ENCODE measurements at places on chromosomes 1 and 21. TPM values are rescaled to one million over a fixed set of nuclear protein-coding genes. Genes with fewer than 3 reads are reported as not detected.

The DDAH1 gene
- 98.7 TPM for total RNA-seq

The SLC25A24 gene
- total RNA-seq: 41.0 TPM

DNA sequence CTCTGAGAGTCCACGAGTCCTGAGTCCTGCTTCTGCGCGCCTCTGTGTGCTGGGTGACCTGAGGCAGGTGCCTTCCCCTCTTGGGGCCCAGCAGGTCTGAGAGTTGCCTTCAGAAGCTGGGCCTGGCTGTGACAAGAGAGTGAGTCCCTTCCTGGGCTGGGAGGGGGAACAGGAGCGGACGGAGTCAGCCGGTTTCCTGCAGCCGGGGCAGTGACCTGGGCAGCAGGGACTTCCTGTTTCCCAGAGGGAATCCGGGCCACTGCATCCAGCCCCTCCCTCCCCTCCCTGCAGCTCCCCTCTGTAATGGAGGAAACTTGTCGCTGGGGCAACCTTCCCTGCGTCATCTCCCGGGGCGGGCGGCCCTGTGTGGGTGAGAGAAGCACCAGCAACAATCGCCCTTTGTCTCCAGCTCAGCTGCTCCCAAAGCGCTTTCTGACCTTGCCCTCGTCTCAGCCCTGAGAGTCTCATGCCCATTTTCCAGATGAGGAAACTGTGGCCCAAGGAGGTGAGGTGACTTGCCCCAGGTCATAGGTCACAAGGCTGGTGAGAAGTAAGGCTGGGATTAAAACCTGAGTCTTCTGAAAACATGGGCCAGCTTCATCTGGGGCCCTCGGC lies 61.1 kb downstream of the SDC3 start:
- peaks cover 12% of the 10 kb centered on the region for H3K36me3 ChIP-seq
- H3K27ac ChIP-seq: peak overlapping the region; percentile 54
- peak; percentile 92 for DNase-seq
- peaks cover 10% of the 10 kb centered on the region for H3K27me3 ChIP-seq
- peaks cover 27% of the 10 kb centered on the region for H3K4me1 ChIP-seq

GRCh38 chr1:198156745-198157240 lies at the start of gene NEK7:
Gene NEK7 (plus strand): TSS chr1:198156998. CDS start chr1:198232581, 75,583 bp downstream.
- peaks cover 51% of the 10 kb centered on the region for H3K4me1 ChIP-seq
- no peaks in the 10 kb centered on the region for H3K27me3 ChIP-seq
- H3K36me3 ChIP-seq: peaks cover 58% of the 10 kb centered on the region
- H3K4me3 ChIP-seq: peak within 1 kb of the TSS; percentile 87
- DNase-seq: peak; percentile 94

The SPRR1A gene
- not detected for total RNA-seq

GRCh38 chr21:32173121-32173724 lies 105.6 kb downstream of the MIS18A start:
- no peak overlapping the region for H3K27ac ChIP-seq
- H3K4me1 ChIP-seq: no peaks in the 10 kb centered on the region
- peaks cover 19% of the 10 kb centered on the region for H3K27me3 ChIP-seq
- no peak overlapping the region for H3K4me3 ChIP-seq
- H3K36me3 ChIP-seq: no peaks in the 10 kb centered on the region

- no peak overlapping the region for H3K27ac ChIP-seq
- H3K4me3 ChIP-seq: peak overlapping the region; percentile 81
- no peak for DNase-seq
- H3K27me3 ChIP-seq: no peaks in the 10 kb centered on the region
- H3K36me3 ChIP-seq: peaks cover 9% of the 10 kb centered on the region
These were observed 55.3 kb upstream of the HNRNPU start for GRCh38 chr1:244919320-244920282.

DNA sequence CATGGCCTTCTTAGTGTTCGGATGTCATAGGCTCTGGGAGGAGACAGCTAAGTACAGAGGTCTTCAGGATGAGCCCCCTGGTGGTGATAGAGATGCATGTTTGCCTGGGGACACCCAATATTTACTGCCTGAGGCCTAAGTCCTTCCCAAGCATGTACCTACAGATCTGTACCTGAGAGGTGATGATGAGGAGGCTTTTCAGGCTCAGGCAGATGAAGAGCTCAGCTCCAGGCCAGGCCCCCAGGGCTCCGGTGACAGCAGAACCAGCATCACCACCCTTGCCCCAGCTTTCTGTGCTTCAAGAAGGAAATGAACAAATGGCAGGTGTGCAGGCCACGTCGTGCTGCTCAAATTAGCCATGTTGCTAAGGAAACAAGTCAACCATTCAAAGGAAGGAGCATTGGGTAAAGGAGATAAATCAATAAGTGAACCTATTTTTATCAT lies 21.1 kb downstream of the CACNA1E start:
- H3K27ac ChIP-seq: no peak overlapping the region
- H3K27me3 ChIP-seq: peaks cover 91% of the 10 kb centered on the region
- DNase-seq: peak; percentile 24
- no peaks in the 10 kb centered on the region for H3K4me1 ChIP-seq

The FNBP1L gene
- 72.7 TPM for total RNA-seq

GRCh38 chr1:197008861-197009260 lies 31.5 kb downstream of the CFHR5 start:
- no peak overlapping the region for H3K27ac ChIP-seq
- no peaks in the 10 kb centered on the region for H3K36me3 ChIP-seq
- no peaks in the 10 kb centered on the region for H3K4me1 ChIP-seq
- no peaks in the 10 kb centered on the region for H3K27me3 ChIP-seq

The TOR1AIP1 gene
- 40.1 TPM for total RNA-seq

The MTARC2 gene
- 9.1 TPM for total RNA-seq

DNA sequence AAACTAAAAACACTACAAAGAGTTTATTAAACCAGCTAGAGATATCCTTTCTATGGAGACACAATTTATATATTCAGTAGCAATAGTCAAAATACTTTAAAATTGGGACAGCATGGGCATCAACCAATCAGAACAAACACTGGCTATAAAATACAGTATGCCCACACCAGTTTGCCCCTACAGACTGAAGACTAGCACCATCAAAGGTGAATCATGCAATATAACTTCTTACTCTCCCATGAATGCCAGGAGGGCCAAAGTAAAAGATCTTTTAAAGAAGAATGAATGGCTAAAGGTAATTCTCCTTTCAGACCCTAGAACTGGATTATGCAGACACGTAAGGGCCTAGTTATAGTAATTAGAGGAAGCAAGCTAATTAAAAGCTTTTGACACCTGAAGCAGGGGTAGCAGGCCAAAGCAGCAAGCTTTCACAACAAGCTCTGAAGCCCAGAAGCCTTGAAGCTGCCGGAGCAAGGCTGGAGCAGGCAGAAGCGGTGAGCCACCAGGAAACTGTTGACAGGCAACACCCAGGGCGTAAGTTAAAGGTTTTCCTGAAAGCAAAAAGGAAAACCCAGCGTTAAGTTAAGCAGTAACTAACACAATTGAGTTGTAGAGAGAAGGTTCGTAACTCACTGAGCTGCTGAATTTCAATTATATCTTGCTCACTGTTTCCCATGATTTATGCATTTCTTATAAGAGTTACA lies 99.3 kb downstream of the CDC42BPA start:
- H3K4me1 ChIP-seq: peaks cover 30% of the 10 kb centered on the region
- no peaks in the 10 kb centered on the region for H3K36me3 ChIP-seq
- no peak overlapping the region for H3K27ac ChIP-seq
- peak; percentile 42 for DNase-seq

The PADI3 gene
- 0.21 TPM for total RNA-seq

Data from Calu3 (cell line).